ENCODE measurements at places on chromosomes 3 and 15.
A peak's percentile ranks its signal among the peaks of the same experiment; 100 is the strongest.

DNA sequence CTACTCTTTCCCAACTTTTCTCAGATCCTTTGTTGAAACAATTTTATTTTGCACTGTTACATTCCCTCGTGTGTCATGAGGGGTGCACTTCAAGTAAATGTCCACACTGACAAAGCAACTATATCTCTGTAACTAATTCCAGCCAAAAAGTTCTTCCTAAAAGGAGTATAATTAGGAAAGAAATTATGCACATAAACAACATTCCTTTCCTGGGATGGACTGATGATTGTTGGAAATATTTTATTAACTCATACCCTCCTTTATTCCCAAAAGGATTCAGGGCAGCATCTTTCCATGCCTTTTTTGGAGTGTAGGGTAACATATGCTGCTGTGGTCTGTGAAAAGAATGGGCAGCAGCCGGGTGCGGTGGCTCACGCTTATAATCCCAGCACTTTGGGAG is 426.1 kb upstream of the THBS1 start:
- H3K4me3 ChIP-seq, result no peak overlapping the region
- H3K27ac ChIP-seq, result no peak overlapping the region
- peaks cover 27% of the 10 kb centered on the region for H3K27me3 ChIP-seq
- no peaks in the 10 kb centered on the region for H3K36me3 ChIP-seq

DNA sequence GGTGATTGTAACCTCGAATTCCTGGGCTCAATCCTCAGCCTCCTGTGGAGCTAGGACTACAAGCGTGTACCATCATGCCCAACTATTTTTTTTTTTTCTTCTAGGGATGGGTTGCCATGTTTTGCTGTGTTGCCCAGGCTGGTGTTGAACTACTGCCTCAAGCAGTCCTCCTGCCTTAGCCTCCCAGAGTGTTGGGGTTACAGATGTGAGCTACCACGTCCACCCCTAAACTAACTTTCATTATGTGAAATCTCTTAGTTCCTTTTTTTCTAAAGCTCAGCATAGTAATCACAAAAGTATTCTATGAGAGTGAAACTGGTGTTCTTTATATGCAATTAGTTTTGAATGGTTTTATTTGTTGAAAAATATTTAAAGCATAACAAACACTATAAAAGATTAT is 92.1 kb downstream of the XRN1 start:
- H3K4me1 ChIP-seq, result peaks cover 1% of the 10 kb centered on the region
- no peaks in the 10 kb centered on the region for H3K27me3 ChIP-seq
- DNase-seq, result no peak
- H3K27ac ChIP-seq, result no peak overlapping the region
- H3K4me3 ChIP-seq, result no peak overlapping the region
- H3K36me3 ChIP-seq, result peaks cover 51% of the 10 kb centered on the region

DNA sequence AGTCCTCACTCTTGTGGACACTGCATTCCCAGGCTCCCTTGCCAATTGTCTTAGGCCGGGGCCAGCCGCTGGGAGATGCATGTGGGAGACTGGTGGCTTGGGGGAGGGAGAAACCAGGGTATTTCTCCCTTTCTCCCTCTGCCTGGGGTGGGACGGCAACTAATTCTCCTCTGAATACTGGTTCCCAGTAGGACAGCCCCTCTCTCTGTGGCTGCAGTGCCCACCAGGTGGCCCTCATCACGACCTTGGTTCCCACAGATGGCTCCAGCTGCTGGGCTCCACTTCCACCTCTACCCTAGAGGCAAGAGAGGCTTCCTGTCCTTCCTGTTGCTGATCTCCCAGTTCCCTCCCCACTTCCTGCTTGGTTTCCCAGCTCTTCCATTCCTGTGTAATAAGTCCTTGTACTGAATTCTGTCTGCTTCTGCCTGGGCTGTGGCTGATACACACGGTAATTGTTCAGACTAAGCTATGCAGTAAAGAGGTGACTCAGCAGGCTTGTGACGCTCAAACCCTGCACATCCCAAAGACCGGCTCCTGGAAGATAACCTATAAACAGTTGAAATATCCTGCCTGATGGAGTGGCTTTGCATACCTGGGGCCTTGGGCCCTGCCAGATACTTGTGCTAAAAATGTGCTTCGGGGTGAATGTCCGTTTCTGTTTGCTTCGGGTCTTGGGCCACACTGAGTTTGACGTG is 20.4 kb upstream of the COPG1 start:
- peaks cover 61% of the 10 kb centered on the region for H3K4me1 ChIP-seq
- no peak overlapping the region for H3K4me3 ChIP-seq
- peaks cover 4% of the 10 kb centered on the region for H3K36me3 ChIP-seq
- no peak for DNase-seq

DNA sequence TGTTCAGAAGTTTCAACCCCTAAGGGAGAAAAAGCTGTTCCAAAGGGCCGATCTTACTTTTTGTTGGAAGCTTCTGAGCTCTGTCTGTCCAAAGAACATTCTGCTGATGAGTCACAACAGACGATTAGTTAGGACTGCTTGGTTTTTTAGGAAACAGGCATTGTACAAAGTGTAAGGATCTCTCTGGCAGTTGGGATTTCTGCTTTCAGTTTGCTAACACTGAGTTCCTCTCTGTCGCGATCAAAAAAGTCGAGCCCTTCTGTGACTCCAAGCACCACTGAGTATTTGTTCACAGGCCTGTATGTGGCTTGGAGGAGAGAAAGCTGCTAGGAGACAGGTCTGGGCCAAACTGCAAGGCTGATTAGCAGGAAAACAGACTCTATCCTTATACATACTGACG is 91.8 kb upstream of the PFN2 start:
- DNase-seq, result no peak
- H3K36me3 ChIP-seq, result no peaks in the 10 kb centered on the region
- H3K4me3 ChIP-seq, result no peak overlapping the region
- peaks cover 16% of the 10 kb centered on the region for H3K27me3 ChIP-seq

DNA sequence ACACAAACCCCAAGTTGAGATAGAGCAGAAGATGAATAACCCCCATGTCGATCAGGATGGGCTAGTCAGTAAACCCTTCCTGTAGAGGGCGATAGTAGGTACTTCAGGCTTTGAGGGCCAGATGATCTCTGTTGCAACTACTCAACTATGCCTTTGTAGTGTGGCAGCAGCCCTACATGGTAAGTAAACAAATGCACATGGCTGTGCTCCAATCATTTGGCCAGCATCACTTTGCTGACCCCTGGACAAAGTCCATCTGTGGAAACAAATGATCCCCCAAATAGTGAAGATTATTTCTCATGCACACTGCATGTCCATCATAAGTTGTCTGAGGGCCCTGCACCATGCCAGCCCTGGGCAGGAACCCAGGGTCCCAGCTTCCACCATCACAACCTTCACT is 402.2 kb upstream of the PROK2 start:
- no peaks in the 10 kb centered on the region for H3K36me3 ChIP-seq
- H3K27me3 ChIP-seq, result peaks cover 4% of the 10 kb centered on the region
- H3K4me3 ChIP-seq, result no peak overlapping the region
- no peak overlapping the region for H3K27ac ChIP-seq

DNA sequence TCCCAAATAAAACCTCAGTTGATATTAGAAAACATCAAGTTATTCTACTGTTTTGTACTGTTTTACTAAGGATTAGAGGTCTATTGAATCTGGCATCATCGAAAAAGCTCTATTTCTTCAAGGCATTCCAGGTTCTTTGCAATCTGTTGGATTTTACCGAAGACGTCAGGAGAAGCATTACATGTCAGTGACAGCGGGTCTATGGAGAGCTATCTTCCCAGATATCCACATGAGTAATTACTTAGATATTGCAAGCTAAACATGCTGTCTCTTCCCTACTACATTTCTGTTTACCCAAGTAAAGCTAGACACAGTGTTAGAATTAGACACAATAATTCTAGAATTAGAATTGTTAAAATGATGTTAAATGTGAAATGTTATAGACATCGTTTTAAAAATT is 10.8 kb upstream of the GOLGA6L2 start:
- no peaks in the 10 kb centered on the region for H3K36me3 ChIP-seq
- no peak for DNase-seq
- no peak overlapping the region for H3K27ac ChIP-seq
- H3K4me1 ChIP-seq, result no peaks in the 10 kb centered on the region
- H3K4me3 ChIP-seq, result no peak overlapping the region
- peaks cover 7% of the 10 kb centered on the region for H3K27me3 ChIP-seq

DNA sequence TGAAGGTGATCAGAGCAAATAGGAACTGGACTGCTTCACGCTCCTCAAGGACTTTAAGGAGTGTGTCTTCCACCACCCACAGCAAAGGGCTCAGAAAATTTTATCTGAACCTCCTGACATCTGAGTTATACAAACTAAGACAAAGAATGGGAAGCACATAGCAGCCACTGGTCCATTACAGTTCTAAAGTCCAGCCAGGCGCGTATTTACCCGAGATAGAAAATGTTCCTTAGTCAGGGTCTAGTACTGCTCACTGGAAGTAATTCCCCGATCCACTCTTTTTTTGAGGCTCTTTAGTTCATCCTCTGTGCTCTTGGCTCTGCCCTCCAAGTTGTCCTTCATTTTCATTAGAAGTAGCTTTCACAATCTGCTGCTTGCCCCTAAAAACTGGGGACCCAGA is 88.5 kb upstream of the GOLGA8J start:
- no peaks in the 10 kb centered on the region for H3K4me1 ChIP-seq
- DNase-seq, result no peak
- H3K27me3 ChIP-seq, result peaks cover 4% of the 10 kb centered on the region
- no peak overlapping the region for H3K4me3 ChIP-seq
- H3K36me3 ChIP-seq, result no peaks in the 10 kb centered on the region

DNA sequence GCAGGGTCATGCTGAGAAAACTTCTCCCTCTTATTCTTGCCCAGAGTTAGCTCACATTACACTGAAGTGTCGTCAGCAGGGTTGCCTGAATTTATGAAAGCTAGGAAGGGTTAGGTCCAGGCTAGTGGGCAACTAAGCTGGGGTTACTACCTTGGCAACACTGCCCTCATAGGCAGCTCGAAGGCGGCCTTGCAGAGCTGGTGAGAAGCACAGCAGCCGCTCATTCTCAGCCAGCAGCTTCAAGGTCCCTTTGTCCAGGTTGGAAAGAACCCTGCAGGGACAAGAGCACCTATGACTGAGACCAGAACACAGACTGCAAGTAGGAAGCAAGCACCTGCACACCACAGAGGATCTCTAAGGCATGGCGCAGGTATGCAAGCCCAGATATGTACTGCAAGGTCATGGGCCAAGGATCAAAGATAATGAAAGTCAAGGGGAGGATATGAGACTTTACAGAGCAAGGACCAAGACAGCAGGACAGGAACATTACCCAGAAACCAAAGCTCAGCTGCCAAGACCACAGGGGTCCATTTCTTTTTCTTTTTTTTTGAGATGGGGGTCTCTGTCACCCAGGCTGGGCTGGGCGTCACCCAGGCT is 2.8 kb downstream of the CDAN1 start:
- DNase-seq, result no peak
- H3K27ac ChIP-seq, result peak overlapping the region; percentile 77
- peaks cover 10% of the 10 kb centered on the region for H3K4me1 ChIP-seq
- no peak overlapping the region for H3K4me3 ChIP-seq
- peaks cover 12% of the 10 kb centered on the region for H3K36me3 ChIP-seq

- H3K4me3 ChIP-seq, result no peak overlapping the region
- H3K4me1 ChIP-seq, result peaks cover 14% of the 10 kb centered on the region
- no peak for DNase-seq
- H3K36me3 ChIP-seq, result no peaks in the 10 kb centered on the region
Observed at GRCh38 chr15:98872774-98873173, 134.8 kb downstream of the PGPEP1L start.

Data from activated naive CD8-positive, alpha-beta T cell treated with anti-CD3 and anti-CD28 coated beads, Interleukin-2, amount 10 ng/mL, durations not matched to agents 7 days and 5 days (primary cell).